CD14-positive monocyte (primary cell): ENCODE measurements at places on chromosomes 2 and 18. TPM values are rescaled to one million over a fixed set of nuclear protein-coding genes. Genes with fewer than 3 reads are reported as not detected.
A peak's percentile ranks its signal among the peaks of the same experiment; 100 is the strongest.

- no peak for DNase-seq
Observed at GRCh38 chr2:19353721-19354050, 4.7 kb downstream of the OSR1 start.

DNA sequence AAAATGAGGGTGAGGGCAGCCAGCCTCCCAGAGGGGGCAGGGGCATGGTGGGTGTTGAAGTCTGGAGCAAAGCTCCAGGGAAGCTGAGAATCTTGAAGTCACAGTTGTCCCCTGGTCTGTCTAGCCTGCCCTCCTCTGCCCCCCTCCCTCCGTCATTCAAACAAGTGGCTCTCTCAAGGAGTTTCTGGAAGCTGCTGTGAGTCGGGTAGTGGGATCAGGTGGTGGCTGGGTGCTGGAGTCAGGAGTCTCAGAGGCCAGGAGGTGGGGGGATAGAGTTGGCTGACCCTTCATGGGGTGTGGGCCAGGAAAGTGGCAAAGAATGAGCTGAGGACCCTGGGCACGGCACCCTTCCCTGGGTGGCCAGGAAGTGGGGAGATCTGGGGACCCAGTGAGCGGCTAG lies 495 bp upstream of the ASIC4 start:
- DNase-seq: no peak

CRYGD gene
- not detected for polyA plus RNA-seq

GRCh38 chr2:3601561-3602271 lies 6.8 kb downstream of the COLEC11 start:
- DNase-seq: no peak

DNA sequence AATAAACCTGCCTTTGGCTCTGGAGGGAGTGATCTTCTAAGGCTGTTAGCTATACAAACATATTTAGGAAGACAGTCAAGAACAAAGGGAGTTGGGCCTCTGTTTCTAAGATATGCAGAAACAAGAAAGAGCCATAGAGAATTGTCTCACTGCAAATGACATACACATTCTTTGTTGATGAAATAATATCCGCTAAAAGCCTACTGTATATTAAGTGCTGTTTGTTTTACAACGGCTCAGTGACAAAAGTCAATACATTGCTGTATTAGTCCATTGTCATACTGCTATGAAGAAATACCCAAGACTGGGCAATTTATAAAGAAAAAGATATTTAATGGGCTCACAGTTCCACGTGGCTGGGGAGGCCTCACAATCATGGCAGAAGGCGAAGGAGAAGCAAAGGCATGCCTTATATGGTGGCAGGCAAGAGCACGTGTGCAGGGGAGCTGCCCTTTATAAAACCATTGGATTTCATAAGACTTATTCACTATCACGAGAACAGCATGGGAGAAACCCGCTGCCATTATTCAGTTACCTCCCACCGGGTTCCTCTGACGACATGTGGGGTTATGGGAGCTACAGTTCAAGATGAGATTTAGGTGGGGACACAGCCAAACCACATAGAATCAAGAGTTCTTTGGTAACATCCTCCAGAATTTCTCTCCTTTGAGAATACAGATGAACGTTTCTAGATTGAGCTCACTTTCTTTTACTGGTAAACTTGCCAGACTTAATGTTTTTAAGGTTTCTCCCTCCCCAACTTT lies 157.8 kb downstream of the PIK3C3 start:
- no peak for DNase-seq

- DNase-seq: peak; percentile 18
Observed at GRCh38 chr2:70062270-70062669, 25.0 kb upstream of the PCBP1 start.

DNA sequence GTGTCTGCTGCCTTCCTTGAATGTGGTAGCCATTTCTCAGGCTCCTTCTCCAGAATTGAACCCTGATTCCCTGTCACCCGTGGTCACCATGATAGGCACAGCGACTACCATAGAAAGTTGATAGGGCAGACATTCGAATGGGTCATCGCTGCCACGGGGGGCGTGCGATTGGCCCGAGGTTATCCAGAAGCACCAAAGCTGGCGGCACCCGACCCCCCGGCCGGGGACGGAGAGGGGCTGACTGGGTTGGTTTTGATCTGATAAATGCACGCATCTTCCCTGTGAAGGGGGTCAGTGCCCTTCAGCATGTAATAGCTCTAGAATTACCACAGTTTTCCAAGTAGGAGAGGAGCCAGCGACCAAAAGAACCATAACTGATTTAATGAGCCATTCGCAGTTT lies 94.0 kb upstream of the ANKRD30BL start:
- DNase-seq: no peak
